ENCODE measurements at places on chromosomes 6 and 20.

- DNase-seq, result no peak
These were observed 143.3 kb downstream of the TAF4 start for GRCh38 chr20:61922411-61922810.

- DNase-seq, result peak; percentile 73
These were observed 117.5 kb downstream of the GPX5 start for GRCh38 chr6:28643017-28643740.

- peak; percentile 36 for DNase-seq
These were observed 308.4 kb upstream of the GJE1 start for GRCh38 chr6:141824350-141824749.

- no peak for DNase-seq
These were observed 31.0 kb upstream of the GSTA5 start for GRCh38 chr6:52871621-52872020.

GRCh38 chr6:14918200-14918907 lies 327.5 kb upstream of the JARID2 start:
- no peak for DNase-seq

GRCh38 chr20:52469128-52469527 lies 277.5 kb upstream of the ZFP64 start:
- no peak for DNase-seq

DNA sequence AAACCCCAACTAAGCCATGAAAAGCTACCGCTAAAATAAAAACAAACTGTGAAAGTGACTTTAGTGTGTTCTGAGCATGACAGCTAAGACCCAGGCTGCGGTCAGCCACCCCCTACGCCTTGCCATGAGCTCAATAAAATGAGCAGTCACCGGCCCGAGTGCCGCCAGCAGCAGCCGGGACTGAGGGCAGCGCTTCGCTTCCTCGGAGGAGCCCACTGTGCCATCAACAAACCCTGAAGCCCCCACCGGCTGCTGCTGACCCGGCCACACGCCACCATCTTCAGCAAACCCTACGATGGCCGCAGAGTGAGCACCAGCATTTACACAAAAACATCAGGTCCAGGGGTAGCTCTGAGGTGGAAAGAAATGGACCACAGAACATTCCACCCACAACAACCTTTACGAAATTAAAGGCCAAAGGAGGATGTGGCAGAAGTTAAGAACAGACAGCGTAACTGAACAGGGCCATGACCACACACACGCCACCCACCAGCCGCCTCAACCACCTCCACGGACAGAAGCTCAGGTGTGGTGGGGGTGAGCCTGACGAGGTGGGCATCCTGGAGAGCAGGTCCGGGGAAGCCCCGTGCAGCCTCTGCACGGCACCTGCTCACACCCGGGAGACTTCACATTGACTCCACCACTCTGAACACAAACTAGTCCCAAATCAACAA lies 67.0 kb downstream of the THBS2 start:
- DNase-seq, result no peak

- DNase-seq, result no peak
These were observed 234.9 kb downstream of the OGFRL1 start for GRCh38 chr6:71523548-71523947.

- DNase-seq, result no peak
These were observed 251.5 kb downstream of the TFAP2A start for GRCh38 chr6:10163203-10163962.
